Lower leg skin (tissue), 4 donors: ENCODE measurements at places on chromosomes 2 and 18.

DNA sequence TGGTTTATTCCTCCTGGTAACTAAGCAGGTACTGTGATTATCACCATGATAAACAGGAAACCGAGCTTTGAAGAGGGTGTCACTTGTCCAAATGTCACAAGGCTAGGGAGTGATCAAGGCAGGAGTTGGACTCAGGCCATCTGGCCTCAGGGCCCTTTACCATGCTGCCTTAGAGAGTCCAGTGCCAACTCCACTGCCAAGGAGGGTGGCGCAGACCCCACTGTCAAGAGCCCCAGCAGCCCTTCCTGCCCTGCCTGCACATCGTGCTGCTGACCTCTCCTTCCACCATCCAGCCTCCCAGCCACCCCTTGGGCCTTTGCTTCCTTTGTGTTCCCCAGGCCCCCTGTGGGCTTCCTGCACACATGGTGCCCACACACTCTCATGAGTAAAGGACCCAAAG is 48.3 kb downstream of the TNS1 start:
- DNase-seq = no peak

DNA sequence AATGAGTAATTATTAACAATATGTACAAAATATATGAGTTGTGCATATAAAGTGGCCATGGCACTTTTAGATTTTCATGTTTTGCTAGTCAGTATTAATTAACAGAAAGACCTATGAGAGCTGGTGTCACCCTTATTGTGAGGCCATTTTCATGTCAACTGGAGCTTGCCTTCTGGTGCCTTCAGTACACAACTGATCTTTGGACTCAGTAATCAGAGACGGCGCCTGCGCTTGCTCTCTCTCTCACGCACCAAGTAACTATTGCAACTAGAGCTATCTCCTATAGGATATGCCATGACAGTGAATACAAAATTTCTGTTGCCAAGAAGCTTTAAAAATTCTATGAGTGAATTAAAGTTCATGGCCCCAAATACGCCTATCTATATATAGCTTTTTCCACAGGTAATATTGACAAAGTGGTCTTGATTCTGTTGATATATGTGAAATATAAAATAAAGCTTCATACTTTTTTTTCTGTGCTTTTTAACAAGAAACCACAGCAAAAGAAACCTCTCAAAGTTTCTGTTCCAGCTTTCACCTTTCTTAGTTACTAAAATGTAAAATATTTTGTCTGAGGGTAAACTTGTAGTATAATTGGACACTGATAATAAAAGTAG is 2.9 kb downstream of the SERTAD2 start:
- DNase-seq = no peak

- DNase-seq = no peak
Observed at GRCh38 chr2:18501156-18501555, 59.3 kb downstream of the RDH14 start.

DNA sequence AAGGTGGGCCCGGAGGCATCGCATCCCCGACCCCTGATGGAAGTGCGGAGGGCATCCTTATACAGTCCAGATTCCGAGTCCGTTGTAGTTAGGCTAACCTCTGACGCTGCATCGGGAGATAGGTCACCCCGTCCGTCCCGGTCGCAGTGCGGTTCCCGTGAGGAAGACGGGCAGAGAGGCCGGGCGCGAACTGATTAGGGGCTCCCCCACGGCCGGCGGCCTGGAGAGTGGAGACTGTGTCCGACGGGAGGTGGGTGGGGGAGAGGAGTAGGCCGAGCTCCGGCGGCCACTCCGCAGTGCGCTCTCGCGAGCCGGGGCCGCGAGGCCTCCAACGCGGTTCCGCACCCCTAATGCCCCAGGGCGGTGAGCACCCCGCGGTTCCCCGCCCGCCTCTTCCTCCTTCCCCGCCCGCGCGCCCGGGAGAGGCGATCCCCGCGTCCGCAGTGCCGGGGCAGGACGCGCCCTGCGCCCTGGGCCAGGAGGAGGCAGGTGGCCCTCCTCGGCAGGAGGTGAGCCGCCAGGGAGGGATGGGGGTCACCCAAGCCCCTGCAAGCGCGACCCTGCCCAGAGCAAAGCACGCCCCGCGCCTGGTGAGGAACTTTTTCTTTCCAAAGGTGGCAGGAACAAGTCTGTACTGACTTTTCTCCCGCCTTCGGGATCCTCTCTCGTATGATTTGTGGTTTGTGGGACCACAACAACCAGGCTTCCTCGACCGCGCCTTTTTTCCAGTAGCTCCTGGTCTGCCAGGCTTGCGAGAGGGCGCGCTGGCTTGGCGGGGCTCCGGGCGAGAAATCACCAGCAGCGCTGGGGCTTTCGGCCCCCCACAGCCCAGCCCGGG is 1.4 kb upstream of the SP5 start:
- DNase-seq = no peak

DNA sequence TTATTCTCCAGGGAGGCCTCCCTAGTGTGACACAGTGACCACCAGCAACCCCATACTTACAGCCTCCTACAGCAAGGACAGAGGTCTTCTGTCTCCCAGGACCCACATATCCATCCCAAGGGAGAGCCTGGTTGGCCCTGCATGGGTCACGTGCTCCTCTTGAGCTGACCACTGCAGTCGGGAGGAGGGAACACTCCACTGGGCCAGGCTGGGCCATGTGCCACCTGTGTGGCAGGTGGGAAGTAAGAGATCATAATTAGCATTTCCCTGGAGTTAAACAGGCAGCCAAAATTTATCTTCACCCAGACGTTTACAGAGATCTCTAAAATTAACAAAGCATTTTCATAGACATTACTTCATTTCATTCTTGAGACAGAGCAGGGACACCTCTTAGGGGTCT is 33.4 kb upstream of the MLPH start:
- DNase-seq = peak; percentile 36

DNA sequence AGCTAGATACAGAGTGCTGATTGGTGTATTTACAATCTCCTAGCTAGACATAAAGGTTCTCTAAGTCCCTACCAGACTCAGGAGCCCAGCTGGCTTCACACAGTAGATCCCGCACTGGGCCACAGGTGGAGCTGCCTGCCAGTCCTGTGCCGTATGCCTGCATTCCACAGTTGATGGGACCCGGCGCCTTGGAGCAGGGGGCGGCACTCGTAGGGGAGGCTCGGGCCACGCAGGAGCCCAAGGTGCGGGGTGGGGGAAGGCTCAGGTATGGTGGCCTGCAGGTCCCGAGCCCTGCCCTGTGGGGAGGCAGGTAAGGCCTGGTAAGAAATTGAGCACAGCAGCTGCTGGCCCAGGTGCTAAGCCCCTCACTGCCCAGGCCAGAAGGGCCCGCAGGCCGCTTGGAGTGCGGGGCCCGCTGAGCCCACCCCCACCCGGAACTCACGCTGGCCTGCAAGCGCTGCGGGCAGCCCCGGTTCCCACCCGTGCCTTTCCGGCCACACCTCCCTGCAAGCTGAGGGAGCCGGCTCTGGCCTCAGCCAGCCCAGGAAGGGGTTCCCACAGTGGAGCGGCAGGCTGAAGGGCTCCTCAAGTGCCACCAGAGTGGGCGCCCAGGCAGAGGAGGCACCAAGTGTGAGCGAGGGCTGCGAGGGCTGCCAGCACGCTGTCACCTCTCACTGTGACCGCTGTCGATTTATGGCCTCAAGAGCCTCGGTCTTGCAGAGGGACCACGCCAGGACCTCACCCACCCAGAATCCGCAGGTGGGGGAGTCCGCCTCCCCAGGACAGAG is 76.5 kb downstream of the MEX3C start:
- peak; percentile 74 for DNase-seq
